NCI-H446 (cell line): ENCODE measurements at places on chromosomes 7 and 10.

DNA sequence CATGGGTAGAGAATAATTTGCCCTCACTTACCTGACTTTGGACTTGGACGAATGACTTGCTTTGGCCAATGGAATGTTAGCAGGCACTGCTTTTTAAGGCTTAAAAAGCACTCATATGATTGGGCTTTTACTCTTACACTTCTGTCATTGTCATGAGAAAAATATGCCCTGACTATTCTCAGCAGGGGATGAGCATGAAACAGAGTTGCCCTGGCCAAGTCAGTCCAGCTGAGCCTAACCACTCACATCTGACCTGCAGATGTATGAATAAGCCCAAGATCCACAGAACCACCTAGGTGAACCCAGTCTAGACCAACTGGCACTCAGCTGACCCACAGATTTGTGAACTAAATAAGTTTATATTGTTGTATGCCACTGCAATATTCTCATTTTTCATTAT lies 573.5 kb downstream of the TNS3 start:
- no peak for DNase-seq

GRCh38 chr7:31327071-31327470 lies 13.5 kb downstream of the NEUROD6 start:
- no peak for DNase-seq

DNA sequence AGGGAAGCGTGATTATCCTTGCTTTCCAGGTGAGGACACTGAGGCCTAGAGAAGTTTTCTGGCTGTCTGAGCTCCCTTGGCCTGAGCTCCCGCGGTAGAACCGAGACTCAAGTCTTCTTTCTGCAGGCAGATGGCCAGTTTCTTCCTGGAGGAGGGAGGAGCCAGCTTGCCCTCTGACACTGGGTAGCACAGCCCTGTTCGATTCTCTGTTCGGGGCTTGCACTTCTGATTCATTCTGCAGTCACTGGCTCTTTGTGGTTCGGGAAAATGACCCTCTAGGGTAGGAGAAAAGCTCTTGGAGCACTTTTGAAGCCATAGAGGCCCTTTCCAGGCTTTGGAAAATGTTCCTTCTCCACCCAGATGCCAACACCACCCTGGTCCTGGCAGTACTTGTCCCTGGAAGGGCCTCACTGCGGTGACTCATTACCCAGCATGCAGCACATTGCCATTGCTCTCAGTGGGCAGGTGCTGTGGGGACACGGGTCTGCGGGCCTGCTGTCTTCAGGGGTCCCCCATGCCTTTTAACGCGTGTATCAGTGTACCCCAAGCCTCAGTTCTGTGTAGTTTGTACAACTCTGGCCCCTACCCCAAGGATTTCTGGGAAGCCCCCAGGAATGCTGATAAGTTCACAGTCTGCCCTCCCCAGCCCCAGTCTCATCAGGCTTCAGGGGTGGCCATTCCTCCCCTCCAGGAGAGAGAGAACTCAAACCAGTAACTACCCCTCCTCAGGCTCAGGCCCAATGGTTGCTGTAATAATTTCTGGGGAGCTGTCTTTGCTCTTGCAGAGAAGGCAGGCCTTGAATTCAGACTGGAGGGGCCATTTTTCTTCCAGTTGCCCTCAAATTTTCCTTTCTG lies 11.9 kb downstream of the CHST3 start:
- DNase-seq, result peak; percentile 47

- no peak for DNase-seq
Observed at GRCh38 chr7:138027100-138027499, 25.2 kb upstream of the CREB3L2 start.

DNA sequence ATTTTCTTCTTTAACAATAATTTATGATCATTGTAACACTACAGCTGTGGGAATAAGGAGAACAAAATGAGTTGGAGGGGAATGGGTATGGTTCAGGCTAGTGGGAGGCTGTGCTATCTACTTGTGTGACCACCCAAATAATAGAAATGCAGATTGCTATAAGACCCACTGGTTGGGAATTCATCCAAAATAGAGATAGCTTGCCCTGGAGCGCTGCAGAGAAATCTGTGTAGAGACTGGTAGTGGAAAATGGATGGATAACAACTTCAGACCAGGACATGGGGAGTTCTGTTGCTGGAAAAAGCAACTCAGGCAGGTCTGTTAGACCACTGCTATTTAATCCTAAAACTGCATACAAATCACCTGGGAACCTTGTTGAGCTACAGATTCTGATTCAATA lies 137.1 kb upstream of the MKLN1 start:
- DNase-seq, result no peak

DNA sequence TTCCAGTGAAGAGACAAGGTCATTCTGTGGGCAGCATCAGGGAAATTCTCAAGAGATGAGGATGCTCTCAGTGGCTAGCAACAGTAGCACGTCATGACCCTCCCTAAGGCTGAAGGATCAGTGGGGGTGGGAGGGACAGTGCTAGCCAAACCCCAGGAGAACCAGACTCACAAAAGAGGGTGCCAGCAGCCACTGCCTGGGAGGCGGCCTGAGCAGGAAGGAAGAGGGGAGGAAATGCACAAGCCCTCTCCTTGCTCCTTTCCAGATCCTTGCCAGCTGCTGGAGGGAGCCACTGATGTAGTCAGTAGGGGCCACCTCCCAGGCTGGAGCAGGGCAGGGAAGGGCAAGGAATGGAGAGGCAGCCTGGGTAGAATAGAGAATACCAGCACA lies 302.7 kb downstream of the RPS24 start:
- no peak for DNase-seq

GRCh38 chr7:155507576-155507975 lies 38.8 kb downstream of the CNPY1 start:
- no peak for DNase-seq

DNA sequence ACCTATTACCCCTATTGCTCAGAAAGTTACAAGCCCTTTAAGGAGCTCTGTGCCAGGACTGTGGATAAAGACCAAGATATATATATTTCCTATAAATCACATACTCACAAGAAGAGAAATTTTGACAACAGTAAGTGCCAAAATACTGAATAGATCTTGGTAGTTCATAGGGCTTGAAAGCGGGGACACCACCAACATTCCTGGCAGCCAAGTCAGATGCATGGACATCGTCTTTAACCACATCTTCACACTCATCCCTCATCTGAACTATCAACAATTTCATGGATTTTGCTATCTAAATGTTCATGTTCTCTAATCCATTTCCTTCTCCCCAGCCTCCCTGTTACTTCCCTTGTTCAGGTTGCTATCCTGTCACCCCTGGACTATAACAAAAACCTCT lies 67.5 kb upstream of the LRRC17 start:
- DNase-seq, result no peak

DNA sequence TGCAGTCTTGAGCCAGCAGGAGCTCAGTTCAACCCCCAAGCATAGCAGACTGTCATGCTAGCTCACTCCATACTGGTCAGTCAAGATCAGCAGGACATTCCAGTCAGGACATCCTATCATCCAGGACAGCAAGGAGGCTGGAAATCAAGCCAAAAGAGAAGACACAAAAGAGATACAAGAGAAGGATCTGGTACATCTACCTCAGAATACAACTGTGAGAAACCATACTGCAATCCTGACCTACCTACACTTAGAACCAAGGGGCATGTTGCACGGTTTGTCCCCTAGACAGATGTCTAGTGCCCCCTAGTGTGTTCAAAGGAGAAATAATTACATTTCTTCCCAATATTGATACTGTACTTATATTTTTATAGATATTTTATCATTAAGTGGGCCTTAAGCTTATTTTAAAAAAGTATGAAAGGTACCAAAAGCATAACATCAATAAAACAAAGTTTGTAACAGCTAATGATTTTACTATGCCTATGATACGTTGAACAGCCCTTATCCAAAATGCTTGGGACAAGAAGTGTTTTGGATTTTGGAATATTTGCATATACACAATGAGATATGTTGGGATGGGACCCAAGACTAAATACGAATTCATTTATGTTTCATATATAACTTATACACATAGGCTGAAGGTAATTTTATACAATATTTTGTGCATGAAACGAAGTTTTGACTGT lies 26.7 kb downstream of the ERCC6 start:
- no peak for DNase-seq

GRCh38 chr7:42939457-42940240 lies 7.5 kb downstream of the MRPL32 start:
- no peak for DNase-seq

DNA sequence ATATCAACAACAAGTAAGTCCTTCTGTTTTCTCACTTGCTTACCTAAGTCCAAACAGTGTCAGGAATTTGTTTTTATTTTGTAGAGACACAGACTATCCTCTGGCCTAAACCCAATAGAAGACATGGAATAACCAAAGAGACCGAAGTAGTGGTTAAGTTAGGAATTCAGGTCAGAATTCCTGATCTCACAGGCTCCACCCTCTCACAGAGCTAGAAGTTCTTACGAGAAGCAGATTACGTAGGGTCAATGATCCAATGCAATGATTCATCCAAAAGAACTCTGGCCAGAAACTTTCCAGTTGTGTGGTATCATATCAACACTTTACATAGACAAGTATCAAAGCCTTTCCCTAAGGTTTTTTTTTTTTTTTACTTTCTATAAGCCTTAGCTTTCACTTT lies 73.8 kb downstream of the IQUB start:
- no peak for DNase-seq

- no peak for DNase-seq
Observed at GRCh38 chr10:127447197-127447596, 101.9 kb upstream of the NPS start.

DNA sequence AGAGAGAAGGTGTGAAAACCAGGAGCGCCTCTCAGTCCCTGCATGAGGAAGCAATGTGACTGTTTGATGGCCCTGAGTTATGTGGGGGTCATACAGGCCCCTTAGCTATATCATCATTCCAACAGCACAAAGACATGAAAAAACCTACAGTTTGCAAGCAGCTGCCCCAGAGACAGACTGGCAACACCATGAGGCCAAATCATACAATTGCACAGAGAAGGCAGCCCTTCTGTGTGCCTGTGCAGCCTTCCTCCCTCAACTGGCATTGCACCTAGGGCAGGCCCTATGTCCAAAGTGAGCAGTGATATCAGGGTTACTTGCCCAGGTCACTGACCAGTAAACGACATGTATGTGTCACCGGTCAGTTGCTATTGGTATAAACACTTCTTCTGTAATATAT lies 41.6 kb downstream of the GPRIN2 start:
- DNase-seq, result no peak

GRCh38 chr7:10128748-10129147 lies 844.9 kb upstream of the PHF14 start:
- DNase-seq, result no peak

GRCh38 chr7:74364061-74364460 lies 74.9 kb downstream of the CLIP2 start:
- DNase-seq, result no peak

DNA sequence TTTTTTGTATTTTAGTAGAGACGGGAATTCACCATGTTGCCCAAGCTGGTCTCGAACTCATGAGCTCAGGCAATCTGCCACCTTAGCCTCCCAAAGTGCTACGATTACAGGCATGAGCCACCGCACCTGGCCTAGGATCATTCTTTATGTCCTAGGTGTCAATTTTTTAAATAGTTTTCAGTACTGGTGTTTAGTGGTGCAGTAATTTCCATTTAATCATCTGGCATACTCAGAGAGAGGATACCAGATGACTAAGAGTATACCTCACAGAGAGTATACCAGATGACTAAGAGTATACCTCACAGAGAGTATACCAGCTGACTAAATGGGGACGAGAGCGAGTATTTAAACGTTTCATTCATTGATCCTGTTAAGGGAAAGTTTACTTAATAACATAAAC lies 37.3 kb upstream of the TMEM248 start:
- no peak for DNase-seq

GRCh38 chr10:17865351-17865750 lies 56.2 kb downstream of the MRC1 start:
- DNase-seq, result no peak

DNA sequence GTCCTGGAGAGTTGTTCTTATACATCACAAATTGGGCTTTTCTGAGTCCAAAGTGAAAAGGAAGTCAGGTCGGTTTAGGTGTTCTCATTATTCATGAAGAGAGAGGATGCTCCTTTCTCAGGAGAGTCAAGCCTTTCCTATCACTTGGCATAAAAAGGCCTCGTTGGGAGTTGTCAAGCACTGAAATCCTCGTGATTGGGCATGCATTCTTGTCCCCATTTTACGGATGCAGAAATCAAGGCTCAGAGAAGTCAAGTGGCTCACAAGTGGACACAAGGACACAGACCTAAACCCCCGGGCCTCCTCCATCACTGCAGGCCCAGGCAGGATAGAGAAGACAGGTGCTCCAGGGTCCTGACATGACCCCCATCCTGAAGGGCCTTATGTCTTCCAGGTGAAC lies 8.5 kb downstream of the RBP3 start:
- DNase-seq, result no peak

DNA sequence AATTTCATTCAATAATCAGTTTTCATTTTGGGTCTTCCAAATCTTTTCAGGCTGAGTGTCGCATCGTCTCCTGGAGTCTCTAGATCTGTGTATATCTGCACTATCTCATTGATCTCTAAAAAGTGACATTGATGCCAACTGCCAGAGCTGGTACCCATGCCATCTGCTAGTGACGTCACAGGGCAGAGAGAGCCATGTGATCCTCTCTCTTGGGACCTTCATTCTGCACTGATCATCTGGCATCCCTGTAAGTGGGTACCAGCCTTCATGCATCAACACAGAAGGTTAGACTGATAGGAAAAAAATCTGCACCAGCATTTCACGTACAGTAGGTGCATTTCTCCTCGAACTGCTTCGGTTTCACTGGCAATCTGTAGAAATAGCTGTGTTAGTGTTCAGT lies at the start of gene NEUROD6:
NEUROD6 (minus strand) TSS at position 124 of the 400 bp plus-strand sequence. CDS start 1,458 bp downstream, outside the sequence.
- peak; percentile 32 for DNase-seq

DNA sequence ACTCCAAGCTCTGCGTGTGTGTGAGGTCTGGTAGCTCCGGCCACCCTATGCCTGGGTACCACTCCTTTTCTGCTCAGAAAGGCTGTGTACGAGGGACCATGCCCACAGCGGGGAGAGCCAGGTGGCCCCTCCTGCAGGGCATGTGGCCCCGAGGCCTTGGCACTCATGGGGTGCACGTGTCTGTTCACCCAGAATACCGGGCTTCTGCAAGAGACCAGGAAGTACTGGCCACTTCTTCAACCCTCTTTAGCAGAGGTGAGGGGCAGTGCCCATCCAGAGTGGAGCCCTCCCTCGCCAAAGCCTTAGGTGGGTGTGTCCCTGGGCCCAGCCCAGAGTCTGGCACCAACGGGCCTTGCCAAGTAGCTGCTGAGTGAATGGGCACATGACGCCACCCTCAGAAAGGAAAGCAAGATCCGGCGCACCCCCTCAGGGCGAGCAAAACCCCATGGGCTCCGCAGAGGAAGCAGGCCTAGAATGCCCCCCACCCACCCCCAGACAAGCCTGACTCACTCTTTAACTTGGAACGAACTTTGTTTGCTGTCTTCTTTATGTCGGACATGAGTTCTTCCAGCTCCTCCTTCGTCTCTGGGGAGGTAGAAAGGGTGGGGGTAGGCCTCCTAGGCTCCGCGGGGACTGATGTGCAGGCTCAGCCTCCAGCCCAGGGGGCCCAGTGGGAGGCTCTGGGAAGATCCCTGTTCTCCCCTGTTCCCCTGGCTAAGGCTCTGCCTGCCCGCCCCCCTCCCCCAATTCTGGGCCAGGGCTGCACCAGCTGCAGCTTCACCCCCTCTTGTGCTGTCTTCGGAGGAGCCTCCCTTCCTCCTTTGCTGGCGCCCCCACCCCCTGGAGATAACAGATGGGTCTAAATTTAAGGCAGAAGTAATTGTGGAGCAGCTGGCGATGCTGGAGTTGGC lies 14.6 kb downstream of the STX1A start:
- DNase-seq, result peak; percentile 47

- no peak for DNase-seq
Observed at GRCh38 chr10:124935946-124936345, 6.0 kb upstream of the ZRANB1 start.
